ENCODE measurements at places on chromosomes 2 and 18. TPM values are rescaled to one million over a fixed set of nuclear protein-coding genes. Genes with fewer than 3 reads are reported as not detected.
A peak's percentile ranks its signal among the peaks of the same experiment; 100 is the strongest.

Gene RNF125
- 37.6 TPM for total RNA-seq

Gene SULT1C2
- not detected for total RNA-seq

Gene TTC32
- total RNA-seq, result 14.2 TPM

Gene CCBE1
- total RNA-seq, result not detected

Gene MCEE
- 16.1 TPM for total RNA-seq

Gene KCNS3
- total RNA-seq, result 0.17 TPM

Gene NOL4
- total RNA-seq, result not detected

Gene PPM1G
- total RNA-seq, result 127 TPM

Gene CTNNA2
- total RNA-seq, result not detected

Gene TEKT4
- not detected for total RNA-seq

Gene MRPS9
- 39.3 TPM for total RNA-seq

Gene COPS9
- total RNA-seq, result 85.2 TPM

GRCh38 chr2:160388464-160389263 is 104.9 kb downstream of the RBMS1 start:
- peak; percentile 69 for DNase-seq

- no peak for DNase-seq
Observed at GRCh38 chr2:61943251-61943650, 37.8 kb downstream of the COMMD1 start.

DNA sequence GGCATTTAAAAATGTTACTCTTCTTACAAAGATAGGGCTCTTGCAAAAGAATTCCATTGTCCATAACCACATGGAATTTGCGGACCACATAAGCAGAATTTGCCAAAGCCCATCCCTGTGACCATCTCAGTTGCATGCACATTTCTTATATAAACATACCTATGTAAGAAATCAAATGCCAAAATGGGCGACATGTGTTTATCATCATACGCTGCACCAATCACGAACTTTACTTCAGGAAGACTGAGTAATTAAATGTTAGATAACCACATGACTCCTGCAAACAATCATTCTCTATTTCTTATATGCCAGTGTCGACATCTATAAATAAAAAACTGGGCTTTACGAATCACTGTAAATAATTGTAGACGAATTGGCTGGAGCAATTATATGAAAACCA is 186.1 kb upstream of the RBMS1 start:
- DNase-seq, result no peak

GRCh38 chr2:31359229-31359628 is 55.3 kb downstream of the XDH start:
- no peak for DNase-seq

DNA sequence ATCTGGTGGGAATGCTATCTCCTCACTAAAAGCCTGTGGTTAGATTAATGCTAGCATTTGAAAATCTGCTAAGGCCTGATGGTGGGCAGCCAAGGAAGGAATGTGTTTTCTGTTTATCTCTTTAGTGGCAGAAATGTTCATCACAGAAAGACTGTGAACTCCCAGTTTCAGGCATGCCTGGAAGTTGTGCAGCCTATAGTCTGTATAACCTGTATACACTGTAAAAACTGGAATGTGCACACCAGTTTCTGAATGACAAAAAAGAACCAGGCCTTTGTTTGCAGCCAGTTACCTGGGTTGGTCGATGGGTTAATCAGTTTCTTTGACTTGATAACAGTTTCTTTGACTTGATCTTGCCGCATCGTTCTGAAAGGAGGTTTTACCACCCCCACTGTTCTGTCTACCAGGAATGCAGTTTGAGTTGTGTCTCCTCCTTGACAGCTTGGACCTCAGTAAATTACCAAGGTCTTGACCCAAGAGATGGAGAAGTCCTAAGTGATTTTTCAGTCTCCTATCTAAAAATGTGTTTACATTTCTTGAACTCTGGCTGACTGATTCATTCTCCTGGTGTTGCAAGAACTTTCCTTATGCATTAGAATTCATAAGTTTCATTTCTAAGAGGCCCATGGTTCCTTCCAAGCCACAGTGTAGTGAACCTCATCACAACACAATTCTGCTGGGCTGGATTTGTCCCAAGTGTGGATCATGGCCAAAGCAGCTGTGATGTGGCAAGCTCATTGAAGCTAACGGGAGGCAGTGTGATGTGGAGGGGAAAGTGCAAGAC is 62.2 kb downstream of the KIAA2012 start:
- DNase-seq, result no peak

DNA sequence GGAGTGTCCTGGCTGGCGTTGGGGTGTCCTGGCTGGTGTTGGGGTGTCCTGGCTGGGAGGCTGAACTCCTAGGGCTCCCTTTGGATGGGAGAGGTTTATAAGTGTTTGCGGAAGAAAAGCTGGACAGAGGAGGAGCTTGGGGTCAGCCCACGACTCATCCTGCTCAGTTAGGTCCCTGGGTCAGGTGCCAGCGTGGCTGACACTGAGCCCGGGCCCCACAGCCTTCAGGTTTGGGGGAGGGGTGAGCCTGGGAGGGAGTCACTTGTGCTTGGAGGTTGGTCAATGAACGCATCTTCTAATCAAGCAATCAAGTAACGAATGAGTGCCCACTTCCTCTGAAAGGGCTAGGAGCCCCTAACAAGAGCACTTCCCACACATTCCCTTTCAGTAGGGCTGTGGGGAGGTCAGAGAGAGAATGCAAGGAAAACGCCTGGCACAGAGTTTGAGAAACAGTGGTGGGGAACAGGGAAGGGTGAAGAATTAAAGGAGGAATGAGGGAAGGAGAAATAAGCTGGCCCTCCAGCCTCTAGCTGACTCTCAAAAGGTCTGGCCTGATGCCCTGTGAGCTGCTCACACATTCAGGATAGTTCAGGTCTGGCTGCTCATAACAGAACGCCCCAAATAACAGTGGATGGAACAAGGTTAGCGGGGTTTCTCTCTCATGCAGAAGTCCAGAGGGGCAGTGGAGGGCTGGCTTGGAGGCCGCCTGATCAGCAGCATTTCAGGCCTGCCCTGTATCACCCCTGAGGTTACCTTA is 670 bp downstream of the KCNIP3 start:
- no peak for DNase-seq

GRCh38 chr2:48227617-48228344 is 302.2 kb upstream of the STON1 start:
- no peak for DNase-seq

GRCh38 chr2:46136481-46136880 is 160.7 kb upstream of the EPAS1 start:
- DNase-seq, result no peak

DNA sequence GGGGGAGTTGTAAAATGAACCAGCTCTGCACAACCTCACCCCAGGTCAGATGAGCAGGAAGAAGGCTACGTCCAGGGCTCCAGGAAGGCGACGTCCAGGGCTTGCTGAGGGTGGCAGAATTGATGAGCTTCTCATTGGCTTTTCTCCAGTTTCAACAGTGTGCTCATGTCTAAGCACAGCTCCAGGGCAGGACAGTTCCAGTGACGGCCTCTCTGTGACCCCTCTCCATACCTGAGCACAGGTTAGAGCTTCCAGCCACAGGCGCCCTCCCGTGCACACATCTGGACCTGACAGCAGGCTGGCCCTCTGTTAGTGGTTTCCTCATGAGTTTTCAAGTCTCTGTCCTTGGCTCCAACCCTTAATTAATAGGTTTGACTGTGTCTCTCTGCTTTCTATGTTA is 327.6 kb downstream of the ZNF516 start:
- DNase-seq, result no peak

DNA sequence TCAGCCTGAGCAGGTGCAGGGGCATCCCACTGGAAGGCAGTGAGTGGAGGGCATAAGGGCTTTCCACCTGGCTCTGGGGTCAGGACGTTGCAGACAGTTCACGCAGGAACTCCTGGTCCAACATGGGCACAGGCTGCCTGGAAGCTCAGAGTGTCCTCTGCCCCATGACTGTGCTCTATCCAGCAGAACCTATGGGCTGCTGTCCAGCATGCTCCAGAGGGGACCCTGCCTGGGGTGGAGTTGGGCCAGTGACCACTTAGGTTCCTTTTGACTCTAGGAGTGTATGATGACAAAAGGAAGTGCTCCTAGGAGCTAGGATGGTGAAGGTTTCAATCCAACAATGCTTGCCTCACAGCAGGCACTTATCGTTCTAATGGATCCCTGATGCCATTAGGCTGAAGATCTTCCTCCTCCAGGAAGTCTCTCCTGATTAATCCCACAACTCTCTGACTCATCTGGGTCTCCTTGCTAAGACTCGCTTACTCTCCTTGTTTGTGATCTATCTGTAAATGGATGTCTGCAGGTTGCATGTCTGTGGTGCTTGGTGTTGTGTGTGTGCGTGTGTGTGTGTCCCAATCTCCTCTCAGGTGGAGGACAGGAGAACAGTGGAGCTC is 224.0 kb downstream of the CELF4 start:
- DNase-seq, result no peak

GRCh38 chr18:71105078-71105819 is 816.4 kb downstream of the SOCS6 start:
- no peak for DNase-seq

DNA sequence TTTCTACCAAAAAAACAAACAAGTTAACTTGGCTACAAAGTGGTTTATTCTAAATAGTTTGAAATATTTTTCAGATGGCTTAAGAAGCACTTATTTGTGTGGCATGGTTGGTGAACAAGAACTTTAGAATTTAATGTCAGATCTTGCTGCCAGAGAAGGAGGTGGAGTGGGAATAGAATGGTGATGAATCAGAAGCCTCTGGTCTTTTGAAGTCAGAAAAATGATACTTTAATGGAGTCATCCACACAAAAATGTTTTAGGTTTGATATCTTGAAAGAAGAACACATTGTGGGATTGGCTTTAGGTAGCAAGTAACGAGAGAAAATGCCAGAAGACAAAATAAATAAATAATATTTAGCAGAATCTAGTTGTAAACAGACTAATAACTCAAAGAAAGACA is 243.1 kb upstream of the FANCL start:
- no peak for DNase-seq

DNA sequence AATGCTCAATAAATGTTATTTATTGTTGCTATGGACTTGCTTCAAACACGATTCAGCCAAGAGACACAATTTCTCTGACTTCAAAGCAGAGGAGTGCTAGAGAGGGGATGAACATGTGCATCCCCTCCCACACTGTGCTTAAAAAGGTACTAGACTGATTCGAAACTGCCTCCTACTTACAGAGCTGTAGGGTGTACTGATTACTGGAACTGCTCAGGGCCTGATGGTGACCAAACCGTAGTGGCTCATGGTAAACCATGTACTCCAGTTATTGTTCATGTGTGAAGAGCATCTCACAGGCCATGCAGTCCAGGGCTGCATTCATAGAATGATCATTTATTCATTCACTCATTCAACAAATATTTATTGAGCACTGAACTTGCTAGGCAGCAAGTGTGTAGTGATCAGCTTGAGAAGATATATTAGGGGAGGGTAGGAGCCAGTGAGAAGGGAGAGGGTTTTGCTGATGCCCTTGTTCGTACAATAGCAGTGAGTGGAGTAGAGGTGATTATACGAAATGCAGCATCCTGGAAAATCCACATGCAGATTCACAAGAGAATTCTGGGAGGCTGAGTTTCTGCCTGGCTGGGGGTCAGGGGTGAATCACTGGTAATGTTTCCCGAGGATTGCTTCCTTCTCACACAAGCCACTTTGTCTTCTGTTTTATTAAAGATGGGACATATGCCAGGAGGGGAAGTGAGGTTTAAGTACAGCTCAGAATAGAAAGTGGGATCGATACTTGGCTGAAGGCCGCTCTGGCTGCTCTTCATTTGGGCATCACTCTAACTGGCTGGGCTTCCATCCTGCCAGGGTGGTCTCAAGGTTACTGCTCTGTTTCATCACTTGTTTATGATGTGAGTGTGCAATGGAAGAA is 245.4 kb downstream of the RAD51AP2 start:
- no peak for DNase-seq

DNA sequence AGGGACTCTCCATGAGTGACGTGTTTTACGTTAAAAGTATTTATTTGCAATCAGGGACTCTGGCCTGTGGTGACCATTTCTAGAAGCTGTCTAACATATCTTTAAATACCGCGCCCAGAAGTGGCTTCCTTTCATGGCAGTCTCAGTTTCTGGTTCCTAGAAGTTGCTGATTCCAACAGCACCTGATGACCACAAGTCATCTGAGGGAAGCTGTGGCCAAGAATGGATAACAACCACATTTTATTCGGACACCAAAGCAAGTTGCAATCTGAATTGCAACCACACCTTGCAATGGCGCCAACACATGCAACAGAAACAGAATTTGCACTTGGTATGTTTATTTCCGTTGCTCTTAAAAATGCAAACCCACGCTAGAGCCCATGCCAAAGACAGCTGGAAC is 33.1 kb downstream of the MEX3C start:
- no peak for DNase-seq

- no peak for DNase-seq
Observed at GRCh38 chr2:25615920-25616319, 57.5 kb downstream of the DTNB start.

- no peak for DNase-seq
Observed at GRCh38 chr2:64922482-64923384, 66.5 kb upstream of the SLC1A4 start.

GRCh38 chr2:5696945-5697521 is 4.8 kb downstream of the SOX11 start:
- DNase-seq, result no peak

DNA sequence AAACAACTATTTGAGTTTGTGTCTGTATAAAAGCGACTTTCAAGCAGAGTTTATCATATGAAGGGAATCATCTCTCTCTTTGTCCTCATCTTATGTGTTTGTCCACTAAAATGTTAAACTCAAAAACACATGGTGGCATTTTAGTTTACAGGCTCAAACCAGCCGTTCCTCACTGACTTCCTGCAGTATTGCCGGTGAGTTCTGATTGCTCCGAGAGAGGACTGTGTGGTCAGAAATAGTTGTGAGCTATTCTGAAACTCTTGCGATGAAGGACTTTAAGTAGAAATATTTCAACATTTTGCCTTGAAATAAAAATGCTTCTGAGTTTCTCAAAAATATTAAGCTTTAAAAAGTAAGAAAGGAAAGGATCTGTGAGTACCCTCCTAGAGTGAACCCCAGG is 163.2 kb upstream of the CAVIN2 start:
- no peak for DNase-seq

GRCh38 chr18:23453680-23454058 is 582 bp downstream of the RIOK3 start:
- no peak for DNase-seq

DNA sequence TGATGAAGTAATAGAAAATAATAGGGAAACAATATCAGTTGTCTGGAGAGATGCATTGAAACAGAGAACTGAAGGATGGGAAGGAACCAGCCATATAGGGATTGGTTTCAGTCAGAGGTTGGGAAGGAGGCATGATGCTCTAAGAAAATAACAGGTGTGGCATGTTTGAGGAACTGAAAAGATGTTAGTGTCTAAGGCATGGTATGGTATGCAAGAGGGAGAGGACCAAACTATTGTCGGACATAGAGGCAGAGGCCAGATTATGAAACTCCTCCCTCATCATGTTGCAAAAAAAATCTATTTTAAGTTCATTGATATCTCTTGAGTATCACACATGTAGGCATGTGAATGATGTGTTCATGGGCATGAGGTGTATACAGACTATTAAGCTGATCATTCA is 48.9 kb upstream of the EMILIN2 start:
- DNase-seq, result no peak
